ENCODE measurements at places on chromosomes 5 and 9.

DNA sequence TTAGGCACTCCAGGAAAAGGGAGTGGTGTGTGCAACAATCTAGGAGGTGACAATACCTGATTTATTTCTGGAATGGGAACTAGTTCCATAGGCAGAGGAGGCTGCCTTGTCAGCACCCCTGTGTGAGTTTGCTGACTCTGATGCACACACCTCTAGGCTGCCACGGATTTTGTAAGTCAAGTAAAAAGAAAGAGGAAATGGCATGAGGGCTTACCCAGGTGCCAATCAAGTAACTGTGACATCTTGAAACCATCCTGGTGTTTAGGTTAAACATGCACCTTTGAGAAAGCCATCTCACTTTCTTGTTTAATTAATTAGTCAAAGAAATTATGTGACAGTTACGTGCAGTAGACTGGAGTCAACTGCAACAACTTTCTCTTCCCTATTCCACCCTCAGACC, 32.3 kb upstream of the FAM81B start:
- DNase-seq = no peak

DNA sequence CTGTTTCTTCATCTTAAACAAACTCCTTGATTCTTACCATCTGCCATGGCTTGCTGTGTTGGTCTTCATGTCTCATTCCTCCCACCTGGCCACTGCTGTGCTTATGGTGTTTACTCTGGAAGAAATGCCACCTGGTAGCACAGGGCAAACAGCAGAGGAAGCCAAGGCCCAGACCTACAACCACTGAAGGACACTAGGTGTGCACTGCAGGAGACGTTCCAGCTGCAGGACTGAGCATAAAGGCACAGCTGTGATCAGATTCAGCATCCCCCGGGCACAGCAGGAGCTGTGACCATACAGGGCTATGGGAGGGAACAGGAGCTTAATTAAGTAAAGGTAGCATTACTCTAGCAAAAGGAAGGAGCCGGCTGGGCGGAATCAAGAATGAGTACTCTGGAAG, 12.6 kb upstream of the GNAQ start:
- DNase-seq = no peak

DNA sequence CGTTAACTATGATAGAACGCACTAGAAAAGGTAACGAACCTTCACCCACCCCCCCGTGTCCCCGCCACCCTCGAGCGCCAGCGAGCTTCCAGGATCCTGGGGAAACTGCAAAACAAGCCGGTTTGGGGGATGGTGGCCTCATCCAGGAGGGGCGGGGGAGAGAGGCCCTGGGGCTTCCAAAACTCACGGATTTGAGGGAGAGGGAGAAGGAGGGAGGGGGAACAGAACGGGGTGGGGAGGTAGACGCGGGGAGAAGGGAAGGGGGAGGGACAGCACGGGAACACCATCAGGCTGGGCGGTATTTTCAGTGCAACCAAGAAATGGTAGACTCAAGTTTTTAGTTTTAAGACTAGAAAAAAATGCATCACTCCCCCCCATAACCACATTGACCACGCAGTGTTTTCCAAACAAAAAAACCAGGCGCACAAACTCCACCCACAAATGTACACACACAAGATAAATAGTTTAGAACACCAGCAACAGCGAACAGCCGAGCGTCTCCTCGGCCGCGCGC, 1.4 kb downstream of the NRARP start:
- DNase-seq = no peak

GRCh38 chr9:16642421-16643109, 227.9 kb downstream of the BNC2 start:
- DNase-seq = no peak

GRCh38 chr5:156934450-156935211, 28.4 kb downstream of the TIMD4 start:
- peak; percentile 65 for DNase-seq

DNA sequence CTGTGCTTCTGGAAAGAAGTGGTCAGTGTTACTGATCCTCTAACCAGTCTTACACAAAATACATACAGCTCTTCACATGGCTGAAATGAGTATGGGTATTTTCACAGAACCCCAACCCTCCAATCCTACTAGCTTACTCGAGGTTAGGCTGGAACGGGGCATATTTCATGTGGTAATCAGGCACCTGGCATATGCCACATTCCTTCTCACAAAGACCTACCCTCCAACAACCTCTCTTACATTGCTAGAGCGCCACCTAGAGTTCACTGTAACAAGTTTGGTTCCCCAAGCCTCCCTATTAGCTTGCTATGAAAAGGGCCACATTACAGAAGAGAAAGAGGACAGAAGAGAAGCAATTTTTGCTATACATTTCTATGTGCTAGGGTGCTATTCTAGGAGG, 597.3 kb downstream of the PRELID2 start:
- DNase-seq = no peak

- DNase-seq = no peak
Measured at GRCh38 chr5:1103505-1104326, 8.1 kb downstream of the SLC12A7 start.
